ENCODE measurements at places on chromosomes 7 and 10. TPM values are rescaled to one million over a fixed set of nuclear protein-coding genes. Genes with fewer than 3 reads are reported as not detected.

Gene TBXAS1
- total RNA-seq: 14.1 TPM

Gene GPR15LG
- total RNA-seq: not detected

Gene LMBR1
- total RNA-seq: 1,378 TPM

Gene NUTM2E
- total RNA-seq: not detected

Gene MRLN
- not detected for total RNA-seq

Gene RNF133
- total RNA-seq: 6.9 TPM

Gene ETV1
- total RNA-seq: 3.1 TPM

Gene PIP
- total RNA-seq: not detected

Gene H2BK1
- total RNA-seq: not detected

Gene RAMP3
- 68.5 TPM for total RNA-seq

Gene CPN1
- not detected for total RNA-seq

Gene FGFBP3
- total RNA-seq: not detected

Gene ADAMTS14
- total RNA-seq: 3.7 TPM

Gene BAIAP2L1
- total RNA-seq: 4.3 TPM

Gene TUBB8
- total RNA-seq: not detected

Gene CLIP2
- 31.7 TPM for total RNA-seq

Gene FKBP6
- total RNA-seq: not detected

Gene EPHB6
- total RNA-seq: 21.2 TPM

Gene NPSR1
- total RNA-seq: not detected

Gene LLCFC1
- total RNA-seq: not detected

Gene DENND10
- 38.1 TPM for total RNA-seq

Gene BTBD16
- total RNA-seq: 0.46 TPM

Gene OR2A12
- total RNA-seq: not detected

Gene LIPJ
- total RNA-seq: 0.48 TPM

Gene DHX32
- 13.5 TPM for total RNA-seq

Gene GAD2
- not detected for total RNA-seq

Gene PRKCQ
- not detected for total RNA-seq

Gene ATOH7
- total RNA-seq: not detected

Gene C1QL3
- total RNA-seq: not detected
